ENCODE measurements at places on chromosomes 11 and 22.

- H3K4me3 ChIP-seq, result no peak overlapping the region
- no peak overlapping the region for H3K27ac ChIP-seq
- no peaks in the 10 kb centered on the region for H3K27me3 ChIP-seq
Measured at GRCh38 chr22:43101306-43101705, 9.2 kb upstream of the BIK start.

DNA sequence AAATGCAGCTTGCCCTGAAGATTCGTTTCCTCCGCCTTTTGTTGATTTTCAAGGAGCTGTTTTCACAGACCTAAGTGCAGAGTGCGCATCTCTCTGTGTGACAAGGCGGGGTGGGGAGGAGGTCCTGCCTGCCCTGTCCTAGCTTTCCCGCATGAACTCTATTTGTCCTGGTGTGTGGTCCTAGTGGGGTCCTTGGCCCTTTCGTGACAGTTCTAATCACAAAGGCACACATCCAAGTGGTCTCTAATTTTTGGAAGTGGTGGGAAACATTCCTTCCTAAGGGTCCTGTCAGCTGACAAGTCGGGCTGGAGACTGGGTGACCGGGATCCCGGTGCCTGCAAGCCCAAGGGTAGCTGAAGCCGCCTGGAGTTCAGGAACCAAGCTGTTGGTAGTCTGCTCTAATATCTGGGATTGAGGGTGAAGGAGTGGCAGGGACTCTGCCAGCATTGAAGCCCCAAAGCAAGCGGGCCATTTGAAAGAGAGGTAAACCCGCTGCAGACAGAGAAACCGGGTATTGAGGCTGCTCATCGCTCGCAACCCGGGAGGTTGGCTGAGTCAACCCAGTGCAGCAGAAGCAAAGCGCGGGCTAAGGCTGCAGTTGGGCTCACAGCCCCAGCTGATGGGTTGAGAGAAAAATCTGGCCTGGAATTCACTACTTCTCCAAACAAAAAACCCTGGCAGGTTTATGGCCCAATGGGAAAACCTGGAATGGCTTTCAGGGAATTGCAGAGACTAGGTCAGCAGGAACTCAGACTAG, 28.1 kb upstream of the FBXO3 start:
- no peaks in the 10 kb centered on the region for H3K36me3 ChIP-seq
- no peaks in the 10 kb centered on the region for H3K27me3 ChIP-seq
- peak overlapping the region; percentile 63 for H3K4me3 ChIP-seq
- no peaks in the 10 kb centered on the region for H3K4me1 ChIP-seq

GRCh38 chr11:77249427-77249826, 52.1 kb downstream of the GDPD4 start:
- no peak for DNase-seq
- H3K27ac ChIP-seq, result no peak overlapping the region
- no peaks in the 10 kb centered on the region for H3K4me1 ChIP-seq
- no peaks in the 10 kb centered on the region for H3K27me3 ChIP-seq

GRCh38 chr11:1757861-1758610, 5.7 kb downstream of the CTSD start:
- no peak overlapping the region for H3K27ac ChIP-seq
- DNase-seq, result no peak
- no peaks in the 10 kb centered on the region for H3K27me3 ChIP-seq
- peaks cover 3% of the 10 kb centered on the region for H3K4me1 ChIP-seq

DNA sequence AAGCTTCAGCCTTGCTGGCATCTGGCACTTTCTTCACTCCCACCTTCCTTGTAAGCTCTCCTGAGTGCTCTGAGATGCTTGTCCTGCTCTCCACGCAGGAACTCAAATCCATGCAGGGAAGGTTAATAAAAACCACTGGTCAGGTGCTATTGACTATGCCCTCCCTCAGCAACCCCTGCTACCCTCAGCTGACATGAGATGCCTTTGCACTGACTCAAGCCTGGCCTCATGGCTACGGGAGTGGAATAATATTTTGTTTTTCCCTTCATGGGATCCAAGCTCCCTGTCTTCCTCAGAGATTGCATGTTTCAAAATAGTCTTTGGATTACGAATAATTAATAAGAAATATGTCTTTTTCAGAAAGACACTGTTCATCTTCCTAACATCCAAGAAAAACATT, 31.7 kb upstream of the ABCC8 start:
- H3K27ac ChIP-seq, result no peak overlapping the region
- DNase-seq, result no peak
- H3K27me3 ChIP-seq, result no peaks in the 10 kb centered on the region
- H3K36me3 ChIP-seq, result no peaks in the 10 kb centered on the region
- no peak overlapping the region for H3K4me3 ChIP-seq

- H3K4me3 ChIP-seq, result no peak overlapping the region
- H3K36me3 ChIP-seq, result no peaks in the 10 kb centered on the region
- H3K27me3 ChIP-seq, result no peaks in the 10 kb centered on the region
- H3K27ac ChIP-seq, result no peak overlapping the region
- no peak for DNase-seq
Measured at GRCh38 chr11:125202362-125202880, 37.9 kb downstream of the PKNOX2 start.

GRCh38 chr11:27916541-27917100, 191.3 kb downstream of the KIF18A start:
- DNase-seq, result no peak
- H3K4me3 ChIP-seq, result no peak overlapping the region
- H3K36me3 ChIP-seq, result no peaks in the 10 kb centered on the region
- no peak overlapping the region for H3K27ac ChIP-seq
- no peaks in the 10 kb centered on the region for H3K27me3 ChIP-seq

DNA sequence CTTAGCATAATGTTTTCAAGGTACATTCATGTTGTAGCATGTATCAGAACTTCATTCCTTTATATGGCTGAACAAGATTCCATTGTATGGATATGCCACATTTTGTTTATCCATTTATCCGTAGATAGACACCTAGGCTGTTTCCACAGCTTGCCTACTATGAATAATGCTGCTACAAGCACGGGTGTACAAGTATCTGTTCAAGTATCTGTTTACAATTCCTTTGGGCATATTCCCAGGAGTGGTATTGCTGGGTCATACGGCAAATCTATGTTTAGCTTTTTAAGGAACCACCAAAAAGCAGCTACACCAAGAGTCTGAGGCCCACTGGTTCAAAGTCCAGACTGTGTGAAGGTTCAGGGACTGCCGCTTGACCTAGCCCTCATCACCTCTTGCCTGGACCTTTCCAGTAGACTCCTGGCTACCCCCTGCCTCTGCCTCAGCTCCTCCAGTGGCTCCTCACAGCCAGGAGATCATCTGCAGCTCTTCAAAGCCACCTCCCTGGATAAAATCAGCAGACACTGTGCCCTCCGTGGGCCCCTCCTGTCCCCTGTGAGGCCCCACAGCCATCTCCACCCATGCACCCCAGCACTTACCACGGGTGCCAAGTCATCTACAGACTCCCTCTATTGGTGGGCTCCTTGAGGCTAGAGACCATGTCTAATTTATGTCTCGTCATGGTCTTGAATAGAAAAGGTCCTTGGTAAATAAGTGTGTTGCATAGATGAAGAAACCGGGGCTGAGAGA, 160.3 kb downstream of the MN1 start:
- no peak overlapping the region for H3K4me3 ChIP-seq
- peaks cover 8% of the 10 kb centered on the region for H3K4me1 ChIP-seq
- no peaks in the 10 kb centered on the region for H3K27me3 ChIP-seq
- H3K36me3 ChIP-seq, result no peaks in the 10 kb centered on the region
- DNase-seq, result no peak
- no peak overlapping the region for H3K27ac ChIP-seq

DNA sequence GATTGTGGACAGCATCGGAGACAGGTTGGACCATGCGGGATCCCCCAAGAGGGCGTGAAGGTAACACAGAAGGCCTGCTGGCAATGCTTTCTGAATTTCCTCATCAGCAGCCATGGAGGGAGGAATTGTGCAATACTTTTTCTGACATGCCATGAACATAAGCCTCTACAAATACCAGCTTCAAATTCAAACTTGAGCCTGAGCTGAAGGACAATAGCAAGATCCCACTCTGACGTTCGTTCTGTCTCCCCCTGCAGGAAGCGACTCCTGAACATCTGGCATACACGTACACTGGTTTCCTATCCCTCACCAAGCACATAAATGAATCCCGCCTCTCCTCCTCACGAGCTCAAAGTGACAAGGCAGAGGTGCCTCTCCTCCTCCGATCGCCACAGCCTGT, 312.2 kb downstream of the BRD1 start:
- no peaks in the 10 kb centered on the region for H3K36me3 ChIP-seq
- no peaks in the 10 kb centered on the region for H3K27me3 ChIP-seq
- DNase-seq, result no peak
- H3K4me1 ChIP-seq, result no peaks in the 10 kb centered on the region

GRCh38 chr11:132704781-132705375, 827.4 kb downstream of the OPCML start:
- H3K27me3 ChIP-seq, result no peaks in the 10 kb centered on the region
- no peaks in the 10 kb centered on the region for H3K4me1 ChIP-seq
- no peaks in the 10 kb centered on the region for H3K36me3 ChIP-seq
- DNase-seq, result no peak
- H3K27ac ChIP-seq, result no peak overlapping the region

- H3K4me1 ChIP-seq, result no peaks in the 10 kb centered on the region
- no peaks in the 10 kb centered on the region for H3K36me3 ChIP-seq
- no peak overlapping the region for H3K27ac ChIP-seq
- H3K4me3 ChIP-seq, result no peak overlapping the region
- no peak for DNase-seq
Measured at GRCh38 chr11:121318848-121319834, 26.6 kb downstream of the SC5D start.

DNA sequence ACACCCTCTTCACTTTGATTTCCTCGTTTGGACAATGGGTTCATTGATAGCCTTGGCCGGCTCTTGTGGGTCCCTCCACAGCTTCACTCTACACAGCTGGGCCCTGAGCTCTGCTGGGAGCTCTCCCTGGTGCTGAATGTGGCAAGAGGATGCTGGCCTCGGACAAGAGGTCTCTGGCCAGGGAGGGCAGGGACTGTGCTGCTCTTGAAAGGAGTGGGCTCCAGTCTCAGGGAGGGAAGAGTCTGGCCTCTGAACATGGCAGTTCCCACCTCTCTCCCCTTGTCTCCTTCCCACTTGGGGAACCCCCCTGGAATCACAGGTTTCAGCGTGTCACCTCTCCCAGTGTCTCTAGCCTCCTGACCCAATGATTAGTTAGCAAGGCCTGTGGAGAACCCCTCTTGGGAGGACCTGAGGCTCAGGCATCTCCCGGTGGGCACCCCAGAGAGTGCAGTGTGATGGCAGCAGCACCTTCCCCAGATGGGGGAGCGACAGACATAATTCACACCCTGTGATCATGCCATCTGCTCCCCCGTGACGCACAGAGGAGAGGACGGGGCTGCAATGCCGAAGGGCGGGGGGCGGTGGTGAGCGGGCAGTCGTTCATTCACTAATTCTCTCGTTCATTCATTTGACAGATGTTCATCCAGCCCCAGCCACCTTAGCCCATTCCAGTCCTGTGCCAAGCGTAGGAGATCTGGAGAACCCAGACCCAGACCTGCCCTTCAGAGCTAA, 2.8 kb upstream of the CABP7 start:
- H3K27me3 ChIP-seq, result peaks cover 25% of the 10 kb centered on the region
- DNase-seq, result peak; percentile 73
- H3K27ac ChIP-seq, result no peak overlapping the region
- H3K4me1 ChIP-seq, result no peaks in the 10 kb centered on the region

DNA sequence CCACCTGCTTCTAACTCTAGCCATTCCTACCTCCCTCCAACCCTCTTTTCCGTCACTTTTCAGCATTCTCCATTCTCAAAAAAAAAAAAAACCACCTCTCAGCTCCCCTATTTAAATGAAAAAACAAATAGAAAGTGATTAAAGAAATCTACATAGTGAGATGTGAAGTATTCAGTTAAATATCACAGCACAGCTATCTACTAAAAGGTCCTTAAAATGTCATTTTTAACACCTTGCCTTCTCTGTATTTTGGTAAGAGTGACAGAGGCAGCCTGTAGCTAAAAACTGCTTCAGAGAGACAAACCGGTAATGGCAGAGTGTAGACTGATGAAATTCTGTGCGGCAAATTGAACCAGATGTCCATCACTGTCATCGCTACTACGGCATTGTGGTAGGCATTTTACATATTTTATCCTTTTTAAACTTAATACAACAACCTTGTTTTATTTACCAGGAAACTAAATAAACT, 346 bp upstream of the ALG9 start:
- no peaks in the 10 kb centered on the region for H3K4me1 ChIP-seq
- DNase-seq, result no peak

DNA sequence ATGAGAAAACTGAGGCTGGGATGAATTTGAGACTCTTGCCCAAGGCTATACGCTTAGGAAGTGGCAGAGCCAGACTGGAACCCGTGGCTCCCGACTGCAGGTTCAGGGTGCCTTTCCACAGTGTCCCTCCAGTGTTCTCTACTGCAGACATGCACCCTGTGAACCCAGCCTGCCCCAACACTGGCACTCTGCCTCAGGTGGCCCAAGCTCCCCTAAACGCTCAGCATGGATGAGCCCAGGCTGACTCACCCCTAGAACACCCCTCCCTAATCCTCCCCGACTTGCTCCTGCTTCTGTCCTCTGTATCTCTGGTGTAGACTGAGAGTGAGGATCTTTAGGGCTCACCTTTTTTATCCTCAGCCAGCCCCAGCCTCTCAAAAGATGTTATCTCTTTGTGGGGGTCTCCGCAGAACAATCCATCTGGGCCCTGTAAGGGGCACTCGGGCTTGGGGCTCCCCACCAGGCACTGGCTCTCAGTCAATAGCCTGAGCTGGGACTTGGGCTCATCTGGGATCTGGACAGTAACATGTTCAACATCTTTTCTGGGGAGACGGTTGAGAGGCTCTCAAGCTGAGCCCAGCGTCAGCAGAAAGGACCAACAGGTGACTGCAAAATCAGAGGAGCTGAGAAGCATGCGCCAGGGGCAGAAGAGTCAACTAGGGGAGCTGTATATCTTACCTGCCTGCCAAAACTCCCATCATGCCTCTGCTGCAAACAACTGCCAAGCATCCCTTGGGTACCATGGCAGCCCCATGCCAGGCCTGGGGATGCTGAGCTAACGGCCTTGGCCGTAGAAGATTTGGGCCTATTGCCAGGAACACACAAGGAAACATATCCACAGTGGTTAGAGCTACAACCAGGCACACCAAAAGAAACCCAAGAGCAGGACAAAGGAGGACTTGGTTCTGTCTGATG, 176.2 kb downstream of the BUD13 start:
- no peak overlapping the region for H3K27ac ChIP-seq
- no peak overlapping the region for H3K4me3 ChIP-seq
- 0 out of 2 replicates have a peak, but pooled peaks cover 1% of the 10 kb centered on the region for H3K4me1 ChIP-seq
- H3K27me3 ChIP-seq, result no peaks in the 10 kb centered on the region
- DNase-seq, result no peak
- no peaks in the 10 kb centered on the region for H3K36me3 ChIP-seq

- H3K36me3 ChIP-seq, result no peaks in the 10 kb centered on the region
- no peak for DNase-seq
- no peak overlapping the region for H3K27ac ChIP-seq
- no peaks in the 10 kb centered on the region for H3K4me1 ChIP-seq
- no peaks in the 10 kb centered on the region for H3K27me3 ChIP-seq
Measured at GRCh38 chr11:83736684-83737083, 450.5 kb upstream of the CCDC90B start.

- no peak for DNase-seq
- no peaks in the 10 kb centered on the region for H3K36me3 ChIP-seq
- H3K4me1 ChIP-seq, result peaks cover 10% of the 10 kb centered on the region
- no peak overlapping the region for H3K27ac ChIP-seq
- no peaks in the 10 kb centered on the region for H3K27me3 ChIP-seq
Measured at GRCh38 chr11:70532066-70532440, 133.7 kb downstream of the CTTN start.

GRCh38 chr11:61279934-61280659, 15.0 kb downstream of the VWCE start:
- H3K4me1 ChIP-seq, result peaks cover 3% of the 10 kb centered on the region
- no peaks in the 10 kb centered on the region for H3K27me3 ChIP-seq
- no peak overlapping the region for H3K27ac ChIP-seq
- no peak for DNase-seq
- peaks cover 3% of the 10 kb centered on the region for H3K36me3 ChIP-seq
- no peak overlapping the region for H3K4me3 ChIP-seq

- no peak overlapping the region for H3K4me3 ChIP-seq
- DNase-seq, result no peak
- H3K4me1 ChIP-seq, result peaks cover 12% of the 10 kb centered on the region
- H3K27me3 ChIP-seq, result peaks cover 48% of the 10 kb centered on the region
Measured at GRCh38 chr11:75428989-75429640, 3.9 kb downstream of the KLHL35 start.

Measured in iPS DF 6.9 (cell line).